Osteoblast (primary cell): ENCODE measurements at places on chromosomes 5 and 9. TPM values are rescaled to one million over a fixed set of nuclear protein-coding genes. Genes with fewer than 3 reads are reported as not detected.

Gene CLINT1
- 85.4 and 85.5 TPM in 2 replicates for total RNA-seq

Gene BTNL8
- total RNA-seq: not detected in 2 replicates

GRCh38 chr5:123283031-123283430, 140.2 kb downstream of the CEP120 start:
- no peak for DNase-seq

DNA sequence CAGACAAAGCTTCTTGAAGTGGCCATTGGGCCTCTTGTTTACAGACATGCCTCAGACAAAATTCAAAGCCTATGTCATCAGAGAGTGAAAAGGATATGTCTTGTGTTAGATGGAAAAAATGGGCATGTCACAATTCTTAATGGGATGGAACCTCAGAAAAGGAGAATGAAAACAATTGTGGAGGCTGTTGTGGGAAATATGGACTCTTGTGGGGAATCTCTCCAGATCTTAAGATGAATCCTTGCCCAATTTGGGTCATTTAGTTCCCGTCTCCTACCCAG, 19.5 kb downstream of the SLC22A5 start:
- no peak for DNase-seq

DNA sequence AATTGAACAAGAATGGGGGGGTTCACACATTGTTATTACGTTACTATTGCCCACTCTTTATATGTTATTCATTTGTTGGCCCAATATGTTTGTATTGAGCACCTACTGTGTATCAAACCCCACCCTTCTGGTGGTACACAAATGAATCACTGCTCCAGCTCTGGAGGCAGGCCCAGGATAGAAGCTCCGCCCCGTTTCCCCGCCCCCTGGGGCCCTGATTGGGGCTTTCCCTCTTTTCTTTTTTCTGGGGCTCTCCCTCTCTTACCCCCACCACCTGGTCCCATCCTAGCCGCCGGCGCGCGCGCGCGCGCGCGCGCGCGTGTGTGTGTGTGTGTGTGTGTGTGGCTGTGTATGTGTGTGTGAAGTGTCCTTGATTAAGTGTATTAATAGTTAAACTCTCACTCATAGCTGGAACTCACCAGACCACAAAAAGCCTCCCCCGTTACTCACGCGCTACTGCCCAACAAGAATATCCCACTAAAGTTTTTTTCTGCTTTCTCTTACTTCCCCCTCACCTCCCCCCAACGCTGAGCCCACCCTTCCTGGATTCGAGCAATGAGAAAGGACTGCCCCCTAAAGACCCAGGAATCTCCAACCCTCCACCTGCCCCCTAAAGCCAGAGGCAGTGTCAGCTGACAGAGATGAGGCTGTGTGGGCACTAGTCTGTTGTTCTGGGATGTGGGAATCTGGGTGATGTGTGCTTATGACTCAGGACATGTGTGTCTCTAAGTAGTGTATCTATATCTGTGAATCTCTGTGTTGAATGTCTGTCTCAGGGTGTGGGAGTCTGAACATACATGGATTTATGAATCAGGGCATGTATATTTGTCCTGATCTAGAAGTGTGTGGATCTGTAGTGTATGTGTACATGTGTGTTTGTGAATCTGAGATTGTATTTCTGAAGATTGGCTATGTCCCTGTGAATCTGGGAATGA, 4.0 kb downstream of the CXXC5 start:
- DNase-seq: peak; percentile 97

GRCh38 chr5:23820765-23821471, 313.5 kb downstream of the PRDM9 start:
- no peak for DNase-seq

- no peak for DNase-seq
Measured at GRCh38 chr9:95010431-95010838, 283.9 kb downstream of the AOPEP start.

GRCh38 chr5:171771856-171772255, 13.8 kb upstream of the SMIM23 start:
- no peak for DNase-seq

GRCh38 chr5:63961125-63961597, 1.1 kb downstream of the HTR1A start:
- DNase-seq: no peak
